Left forelimb (tissue), 1 donor: ENCODE measurements at places on chromosomes 4 and X.
A peak's percentile ranks its signal among the peaks of the same experiment; 100 is the strongest.

- no peak for DNase-seq
Observed at GRCh38 chr4:100738196-100739165, 220.7 kb upstream of the EMCN start.

- no peak for DNase-seq
Observed at GRCh38 chr4:88756149-88756548, 58.5 kb upstream of the NAP1L5 start.

DNA sequence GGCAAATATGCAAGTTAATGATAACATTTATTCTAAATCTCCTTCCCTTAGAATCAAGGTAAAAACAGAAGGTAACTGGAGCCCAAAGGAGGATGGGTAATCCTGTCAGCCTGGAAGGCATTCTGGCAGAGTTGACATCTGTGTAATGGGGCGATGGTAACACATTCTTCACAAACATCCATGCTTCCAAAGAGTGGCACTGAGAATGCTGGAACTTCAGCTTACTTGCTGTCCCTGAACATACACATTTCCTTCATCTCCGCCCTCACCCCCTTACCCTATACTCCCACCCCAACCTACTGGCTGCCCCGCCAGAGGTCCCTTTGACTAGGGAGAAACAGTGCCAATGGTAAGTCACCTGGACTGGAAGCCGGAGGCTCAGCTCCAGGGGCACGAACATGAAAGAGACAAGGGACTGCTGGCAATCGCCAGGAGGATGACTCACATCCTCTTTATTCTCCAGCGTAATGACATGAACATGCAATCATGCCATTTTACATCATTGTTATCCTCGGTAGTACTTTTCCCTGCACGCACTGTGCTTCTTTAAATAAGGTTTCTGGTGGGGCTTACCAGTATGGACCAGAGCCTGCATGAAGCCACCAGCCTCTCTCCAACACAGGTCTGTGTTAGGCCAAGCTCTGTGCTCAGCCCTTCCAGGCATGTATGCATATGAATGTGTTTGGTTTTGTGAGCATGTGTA, 694.2 kb upstream of the TENM3 start:
- no peak for DNase-seq

DNA sequence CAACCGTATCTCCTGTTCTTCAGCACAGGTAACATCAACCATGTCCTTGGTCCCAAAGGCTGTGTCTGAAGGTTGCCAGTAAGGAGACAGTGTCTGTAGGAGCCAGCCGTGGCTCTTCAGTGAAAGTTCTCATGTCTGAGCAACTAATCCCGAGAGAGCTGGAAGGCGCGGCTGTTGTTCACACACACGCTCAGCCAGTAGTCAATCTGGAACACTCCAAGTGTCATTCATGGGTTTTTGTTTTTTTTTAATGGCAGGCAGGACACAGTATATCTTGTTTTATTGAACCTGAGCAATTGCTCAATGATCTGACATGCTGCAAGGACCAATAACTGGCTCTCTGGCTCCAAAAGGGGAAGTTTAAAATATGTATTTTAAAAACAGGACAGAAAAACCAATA, 48.4 kb upstream of the MAP3K15 start:
- no peak for DNase-seq

DNA sequence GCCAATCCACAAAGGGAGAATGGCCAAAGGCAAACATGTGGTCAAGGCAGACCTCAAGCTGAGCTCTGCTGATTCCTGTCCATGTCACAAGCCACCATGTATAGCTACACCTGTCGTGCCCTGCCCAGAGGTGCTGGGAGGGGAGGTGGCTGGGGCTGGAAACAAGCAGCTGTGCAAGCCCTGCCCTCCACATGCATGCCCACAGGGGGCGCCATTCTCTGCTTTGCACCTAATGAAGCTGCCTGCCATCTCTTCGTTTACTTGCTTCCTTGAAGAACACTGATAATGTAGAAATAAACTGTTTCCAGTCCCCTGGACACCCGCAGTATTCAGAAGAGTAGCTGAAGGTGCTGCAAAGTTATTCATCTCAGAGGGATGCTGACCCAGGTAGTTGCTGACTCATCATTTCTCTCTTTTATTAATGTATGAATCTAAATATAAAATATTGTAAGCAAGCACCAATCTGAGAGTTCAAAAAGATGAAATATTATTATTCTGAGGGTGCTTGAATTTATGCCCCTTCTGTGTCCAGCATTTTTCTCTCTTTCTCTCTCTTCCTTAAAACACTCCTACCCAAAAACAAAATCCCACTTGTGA, 278.6 kb downstream of the ADGRA3 start:
- no peak for DNase-seq

- DNase-seq, result no peak
Observed at GRCh38 chrX:22053481-22053880, 21.4 kb downstream of the PHEX start.

DNA sequence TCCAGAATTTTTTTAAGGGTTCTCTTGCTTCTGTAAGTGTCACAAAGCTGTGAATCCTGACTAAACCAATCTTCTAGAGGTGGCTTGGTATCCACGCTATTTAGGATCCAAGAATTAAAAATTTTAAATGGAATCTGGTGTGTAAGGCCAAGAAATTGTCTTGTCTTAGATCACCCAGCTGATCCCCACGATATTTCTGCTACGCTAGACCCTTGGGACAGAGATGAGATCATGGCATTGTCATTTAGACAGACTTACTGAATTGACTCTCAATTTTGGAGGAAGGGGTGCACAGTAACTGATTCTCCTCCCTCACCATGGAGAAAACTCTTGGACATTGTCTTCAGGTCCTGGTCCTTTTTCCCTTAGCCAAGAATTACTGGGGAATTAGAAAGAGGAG, 5.7 kb downstream of the GPRIN3 start:
- no peak for DNase-seq

DNA sequence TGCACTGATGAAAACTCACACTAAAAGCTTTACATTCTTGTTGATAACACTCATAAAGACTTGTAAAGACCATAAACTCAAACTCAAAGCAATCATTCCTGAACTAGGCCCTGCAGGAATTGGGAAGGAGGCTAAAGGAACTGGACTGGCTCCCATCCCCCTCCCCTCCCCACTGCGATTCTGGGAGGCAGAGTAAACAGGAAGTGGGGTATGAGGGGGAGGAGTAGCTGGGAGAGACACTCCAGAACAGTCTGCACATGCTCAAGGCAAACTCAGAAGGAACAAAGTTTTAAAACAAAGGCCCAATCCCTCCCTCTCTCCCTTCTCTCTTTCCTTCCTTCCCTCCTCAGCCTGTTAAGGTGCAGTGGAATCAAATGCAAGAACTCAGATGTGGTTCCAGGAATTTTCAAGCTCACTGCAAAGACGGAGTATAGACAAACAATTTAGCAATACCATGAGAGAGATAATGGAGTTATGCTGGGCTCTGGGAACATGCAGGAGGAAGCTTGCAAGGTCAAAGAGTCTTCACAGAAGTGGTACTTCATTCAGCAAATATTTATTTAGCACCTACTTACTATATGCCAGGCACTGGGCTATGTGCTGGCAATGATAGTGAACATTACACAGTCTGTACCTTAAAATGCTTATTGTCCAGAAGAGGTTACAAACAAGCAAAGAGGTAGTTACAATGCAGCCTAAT, 15.9 kb downstream of the MID1IP1 start:
- DNase-seq, result no peak

GRCh38 chr4:185573651-185574199, 38.4 kb upstream of the PDLIM3 start:
- no peak for DNase-seq

- DNase-seq, result no peak
Observed at GRCh38 chrX:110304884-110305283, 13.0 kb downstream of the AMMECR1 start.

DNA sequence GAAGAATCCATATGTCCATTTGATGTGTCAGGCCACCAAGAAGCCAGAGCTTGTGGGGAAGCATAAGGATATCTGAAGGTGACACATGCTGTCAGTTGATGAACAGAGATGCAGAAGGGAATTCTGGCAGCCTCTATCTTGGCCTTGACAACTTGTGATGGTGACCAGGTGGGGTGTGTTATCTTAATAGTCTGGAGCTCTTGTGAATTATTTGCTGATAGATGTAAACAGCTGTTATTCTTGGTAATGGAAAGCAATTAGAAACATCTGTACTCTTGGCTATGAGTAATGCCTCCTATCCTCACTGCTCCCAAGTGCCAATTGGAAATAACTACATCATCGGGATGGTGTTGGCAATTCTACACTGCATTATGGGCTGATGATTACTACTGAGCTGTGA, 51.9 kb downstream of the NAA11 start:
- DNase-seq, result peak; percentile 68

GRCh38 chr4:143381189-143382118, 44.8 kb downstream of the GAB1 start:
- peak; percentile 88 for DNase-seq

DNA sequence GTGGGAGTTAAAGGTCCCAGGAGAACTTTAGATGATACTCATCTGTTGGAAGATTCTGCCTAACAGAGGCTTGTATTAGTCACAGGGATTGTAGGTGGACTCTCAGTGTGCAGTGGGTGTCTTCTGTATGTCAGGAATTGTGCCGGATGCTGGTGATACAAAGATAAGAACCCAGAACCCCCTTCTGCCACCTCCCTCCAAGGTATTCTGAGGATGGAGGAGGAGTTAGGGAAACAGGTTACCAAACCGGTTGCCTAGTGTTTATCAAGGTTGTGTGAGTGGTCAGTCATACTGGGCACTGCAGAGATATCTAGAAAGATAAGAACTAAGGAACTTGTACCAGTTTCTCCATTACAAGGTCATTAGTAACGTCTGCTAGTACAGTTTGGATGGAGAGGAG, 61.6 kb downstream of the PTTG2 start:
- DNase-seq, result no peak

- DNase-seq, result no peak
Observed at GRCh38 chr4:24102621-24103020, 212.8 kb upstream of the PPARGC1A start.

DNA sequence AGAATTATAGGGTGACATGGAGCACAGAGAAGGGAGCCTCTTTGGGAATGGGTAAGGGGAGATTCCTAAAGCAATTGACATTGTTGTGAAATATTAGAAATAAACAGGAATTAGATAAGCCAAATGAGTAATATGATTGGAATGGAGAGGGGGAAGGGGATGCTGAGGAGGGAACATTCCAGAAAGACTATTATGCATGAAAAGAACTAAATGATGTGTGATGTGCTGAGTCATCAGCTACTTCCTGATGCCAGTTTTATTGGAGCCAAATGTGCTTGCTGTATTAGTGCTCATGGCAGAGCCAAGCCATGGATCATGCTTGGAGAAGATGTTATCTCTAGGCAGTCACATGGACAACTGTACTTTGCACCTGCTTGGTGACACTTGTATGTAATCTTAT, 189.0 kb upstream of the HCCS start:
- DNase-seq, result no peak

GRCh38 chr4:22427675-22428074, 88.2 kb downstream of the ADGRA3 start:
- no peak for DNase-seq

- DNase-seq, result no peak
Observed at GRCh38 chr4:80710748-80711451, 319.6 kb upstream of the BMP3 start.
